ENCODE measurements at places on chromosomes 7 and 10.

GRCh38 chr10:77080361-77081027 lies 557.1 kb downstream of the KCNMA1 start:
- no peak for DNase-seq

DNA sequence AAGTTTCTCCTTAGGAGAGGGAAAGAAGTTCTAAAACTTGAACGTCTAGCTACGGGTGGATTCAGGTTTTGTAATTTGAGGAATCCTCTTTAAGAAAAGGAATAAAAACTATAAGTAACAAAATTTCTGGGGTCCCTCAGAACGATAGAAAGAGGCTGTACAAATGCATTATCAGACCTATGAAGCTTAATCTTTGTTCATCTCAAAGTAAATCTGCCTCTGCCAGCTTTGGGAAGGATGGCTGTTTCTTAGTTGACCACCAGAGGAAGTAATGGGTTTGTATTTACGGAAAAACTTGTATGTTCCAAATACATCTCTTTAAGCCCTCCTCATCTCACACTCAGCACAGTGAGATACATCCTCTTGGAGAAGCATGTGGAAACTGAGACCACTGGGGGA lies 864 bp downstream of the PSTK start:
- peak; percentile 4 for DNase-seq

DNA sequence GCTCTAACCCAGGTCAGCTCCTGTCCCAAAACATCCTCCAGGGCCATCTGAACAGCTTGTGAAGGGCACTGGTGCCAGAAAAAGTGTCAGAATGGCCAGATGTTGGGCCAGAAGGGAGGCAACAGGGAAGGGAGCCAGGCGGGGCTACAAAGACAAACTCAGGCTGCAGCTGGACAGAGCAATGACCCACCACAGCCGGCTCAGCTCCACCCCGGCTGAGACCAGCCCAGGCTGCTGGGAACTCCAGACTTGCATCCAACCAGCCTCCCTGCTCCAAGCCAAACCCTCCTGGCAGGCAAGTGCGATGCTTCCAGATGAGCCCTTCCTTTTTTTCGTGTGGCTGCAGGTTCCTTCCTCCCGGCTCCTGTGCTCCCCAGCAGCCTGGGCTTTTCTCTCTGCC lies 466.9 kb downstream of the PTPRN2 start:
- no peak for DNase-seq

DNA sequence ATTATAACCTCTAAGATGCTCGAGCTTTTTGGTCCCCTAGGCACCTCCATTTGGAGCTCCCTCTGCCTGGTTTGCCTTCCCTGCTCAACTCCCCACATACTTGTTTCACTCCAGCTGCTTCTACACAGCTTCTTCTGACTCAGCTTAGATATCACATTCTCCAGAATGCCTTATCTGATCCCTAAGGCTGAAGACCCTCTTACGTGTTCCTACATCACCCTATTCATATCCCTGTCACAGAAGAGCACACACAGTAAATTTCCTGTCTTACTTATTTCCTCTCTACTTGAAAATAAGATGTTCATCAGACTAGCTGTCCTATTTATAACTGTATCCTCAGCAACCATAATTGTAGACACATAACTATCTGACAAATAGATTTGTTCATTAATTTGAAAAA lies 61.3 kb upstream of the RNF148 start:
- DNase-seq, result no peak

- no peak for DNase-seq
Observed at GRCh38 chr10:78630944-78631838, 437.6 kb upstream of the ZMIZ1 start.

GRCh38 chr7:138921277-138921676 lies 59.9 kb downstream of the KIAA1549 start:
- no peak for DNase-seq

GRCh38 chr10:128898133-128898915 lies 568.7 kb upstream of the MGMT start:
- no peak for DNase-seq

DNA sequence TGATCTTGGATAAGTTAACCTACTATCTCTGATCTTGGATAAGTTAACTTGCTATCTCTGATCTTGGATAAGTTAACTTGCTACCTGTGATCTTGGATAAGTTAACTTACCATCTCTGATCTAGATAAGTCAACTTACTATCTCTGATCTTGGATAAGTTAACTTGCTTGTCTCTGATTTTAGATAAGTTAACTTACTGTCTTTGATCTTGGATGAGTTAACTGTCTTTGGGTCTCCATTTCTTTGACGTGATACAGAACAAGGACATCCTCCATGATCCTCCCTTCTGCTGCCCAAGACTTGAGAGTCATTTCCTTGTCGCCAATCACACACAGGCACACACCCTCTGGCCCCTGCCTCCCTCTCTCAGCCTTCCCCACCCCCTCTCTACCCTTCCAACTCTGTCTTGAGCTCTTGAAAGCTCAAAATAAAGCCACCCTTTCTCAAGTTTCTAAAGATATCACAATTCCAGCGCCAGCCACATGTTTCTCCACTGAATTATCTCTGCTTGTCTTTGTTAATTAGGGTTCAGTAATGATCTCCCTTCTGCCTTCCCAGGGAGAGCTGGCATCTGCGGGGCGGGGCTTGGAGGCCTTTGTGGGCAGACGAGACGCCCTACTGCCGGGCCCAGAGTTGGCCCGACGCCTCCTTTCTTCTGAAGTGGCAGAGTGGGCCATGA lies 85.1 kb upstream of the GTF2I start:
- no peak for DNase-seq

- DNase-seq, result no peak
Observed at GRCh38 chr7:139111811-139112301, 2.3 kb upstream of the ZC3HAV1 start.

GRCh38 chr7:159272739-159273138 lies 128.1 kb upstream of the VIPR2 start:
- DNase-seq, result no peak

DNA sequence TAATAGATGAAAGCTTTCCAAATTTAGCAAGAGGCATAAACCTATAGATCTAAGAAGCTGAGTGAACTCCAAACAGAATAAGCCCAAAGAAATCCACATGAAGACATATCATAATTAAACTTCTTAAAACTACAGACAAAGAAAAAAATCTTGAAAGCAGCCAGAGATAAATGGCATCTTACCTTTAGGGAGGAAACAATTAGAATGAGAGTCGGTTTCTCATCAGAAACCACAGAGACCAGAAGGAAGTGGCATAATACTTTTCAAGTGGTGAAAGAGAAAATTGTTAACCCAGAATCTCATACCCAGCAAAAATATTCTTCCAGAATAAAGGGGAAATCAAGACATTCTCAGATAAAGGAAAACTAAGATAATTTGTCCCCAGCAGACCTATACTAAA lies 98.9 kb upstream of the NANOS1 start:
- no peak for DNase-seq

DNA sequence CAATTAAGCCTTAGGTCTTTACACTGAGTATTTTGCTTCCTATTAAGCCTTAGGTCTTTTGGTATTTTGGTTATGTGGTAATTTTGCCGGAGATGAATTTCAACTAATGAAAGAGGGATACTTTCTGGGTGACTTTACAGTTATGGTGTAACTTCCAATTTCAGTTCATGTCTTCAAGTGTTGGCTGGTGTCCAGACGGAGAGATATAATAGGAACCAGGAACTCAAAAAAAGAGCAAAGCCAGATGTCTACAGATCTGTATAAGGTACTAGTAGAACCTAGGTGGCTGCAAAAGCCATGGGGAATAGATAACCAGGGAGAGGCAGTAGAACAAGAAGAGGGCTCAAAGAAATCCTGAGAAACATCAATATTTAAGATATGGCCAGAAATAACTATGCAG lies 12.3 kb downstream of the ERCC6 start:
- DNase-seq, result peak; percentile 55

DNA sequence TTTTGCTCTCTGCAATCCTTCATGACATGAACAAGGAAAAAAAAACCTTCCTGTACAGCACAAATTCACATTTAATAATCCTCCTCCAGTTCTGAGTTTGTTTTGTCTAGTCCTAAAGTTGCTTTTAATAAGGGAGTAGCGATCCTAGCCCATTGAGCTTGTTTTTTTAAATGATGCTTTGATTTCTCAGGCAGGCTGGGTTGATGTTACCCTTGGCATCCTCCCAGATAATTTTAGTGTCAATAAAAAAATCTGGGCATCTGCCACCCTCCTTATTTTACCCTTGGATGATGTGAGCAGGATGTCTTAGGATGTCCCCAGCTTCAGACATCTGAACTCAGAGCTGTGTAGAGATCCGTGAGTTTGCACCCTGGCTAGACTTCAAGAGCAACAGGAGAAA lies 33.9 kb upstream of the PROSER2 start:
- DNase-seq, result no peak

- DNase-seq, result no peak
Observed at GRCh38 chr10:124837687-124838086, 36.1 kb downstream of the ABRAXAS2 start.

DNA sequence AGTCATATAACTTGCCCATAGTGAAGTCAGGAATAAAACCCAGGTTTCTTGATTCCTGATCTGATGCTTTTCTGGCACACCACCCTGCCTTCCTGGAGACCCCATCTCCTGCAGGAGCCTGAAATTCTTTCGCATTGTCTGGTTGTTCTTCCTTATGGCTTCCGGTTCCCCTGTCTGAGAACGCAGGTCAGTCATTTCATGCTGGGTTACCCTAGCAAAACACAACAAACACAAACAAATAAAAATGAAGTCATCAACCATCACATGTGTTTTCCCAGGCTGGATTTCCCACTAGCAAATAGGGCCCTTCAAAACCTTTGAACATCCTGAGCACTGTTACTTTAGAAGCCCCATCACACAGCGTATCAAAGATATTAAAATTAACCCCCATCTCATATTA lies 569.6 kb downstream of the LRMDA start:
- DNase-seq, result no peak

DNA sequence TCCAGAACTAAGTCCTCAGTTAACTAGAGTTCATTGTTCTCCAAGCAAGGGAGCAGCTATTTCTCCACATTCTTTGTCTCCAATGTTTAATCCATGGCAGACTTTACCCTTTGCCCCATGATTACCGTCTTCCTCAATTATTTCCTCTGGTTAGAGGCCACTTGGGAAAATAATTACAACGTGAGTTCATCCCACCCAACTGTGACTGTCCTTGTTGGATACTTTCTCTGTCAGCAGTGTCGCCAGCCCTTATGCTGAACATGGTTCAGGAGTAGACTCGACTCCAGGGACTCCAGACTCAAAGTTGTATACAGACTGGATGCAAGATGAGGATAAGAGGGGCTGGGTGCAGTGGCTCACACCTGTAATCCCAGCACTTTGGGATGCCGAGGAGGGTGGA lies 17.1 kb upstream of the SEPHS1 start:
- DNase-seq, result no peak

DNA sequence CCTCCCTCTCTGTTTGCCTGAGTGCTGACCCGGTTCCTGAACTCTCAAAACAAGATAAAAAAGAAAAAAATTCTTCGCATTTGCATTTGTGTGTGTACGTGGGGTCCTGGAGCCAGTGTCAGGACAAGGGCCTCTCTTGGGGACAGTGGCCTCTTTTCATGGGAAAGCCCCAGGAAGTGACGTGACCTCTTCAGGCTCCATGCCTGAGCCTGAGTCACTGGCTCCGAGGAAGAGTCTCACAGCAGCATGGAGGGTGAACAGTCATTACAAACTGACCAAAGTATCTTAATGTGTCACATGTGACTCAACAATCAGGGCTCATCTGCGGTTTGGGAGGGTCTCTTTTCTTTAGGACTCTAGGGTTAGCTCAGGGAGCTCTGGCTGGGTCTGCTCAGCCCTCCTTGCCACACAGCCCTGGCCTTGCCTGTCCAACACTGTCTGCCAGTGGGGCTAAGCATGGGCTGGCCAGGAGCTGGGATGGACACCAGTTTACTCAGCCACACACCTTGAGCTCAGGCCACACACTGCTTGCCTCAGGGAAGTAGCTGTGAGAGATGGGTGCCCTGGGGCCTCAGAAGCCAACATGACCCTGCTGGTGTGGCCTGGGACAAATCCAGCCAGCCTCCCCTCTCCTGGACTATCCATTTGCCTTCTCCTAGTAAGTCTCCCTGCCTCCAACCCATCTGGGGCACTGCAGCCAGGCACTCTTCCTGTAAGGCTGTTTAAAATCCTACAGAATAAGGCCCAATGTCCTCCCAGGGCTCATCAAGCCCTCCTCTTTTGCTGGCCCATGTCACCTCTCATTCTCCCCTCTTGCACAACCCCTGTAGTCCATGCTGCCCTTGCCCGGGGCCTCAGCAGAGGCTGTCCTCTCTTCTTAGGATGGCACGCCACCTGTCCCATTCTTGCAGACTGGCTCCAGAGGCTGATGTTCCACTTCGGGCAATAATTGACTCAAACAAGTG lies 10.5 kb downstream of the TMEM273 start:
- DNase-seq, result no peak

DNA sequence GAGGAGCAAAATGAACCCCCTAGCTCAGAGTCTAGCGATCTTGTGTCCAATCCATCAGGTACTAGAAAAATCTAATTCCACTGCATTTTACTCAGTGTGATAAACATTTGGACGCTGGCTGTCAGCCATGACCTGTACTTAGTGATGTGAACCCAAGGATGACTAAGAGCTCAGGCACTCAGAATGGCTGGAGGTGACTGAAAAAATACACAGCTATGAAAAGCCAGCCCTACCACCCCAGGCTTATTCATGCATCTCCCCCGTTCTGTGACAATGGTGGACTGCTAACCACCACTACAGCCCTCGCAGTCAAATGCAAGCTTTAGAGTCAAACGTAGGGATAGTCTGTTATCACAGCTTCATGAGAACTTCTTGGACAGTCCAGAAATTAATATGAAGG lies 14.9 kb downstream of the AFAP1L2 start:
- DNase-seq, result no peak

- peak; percentile 13 for DNase-seq
Observed at GRCh38 chr7:102012941-102013461, 195.6 kb downstream of the CUX1 start.

GRCh38 chr7:107996072-107996882 lies 6.7 kb downstream of the LAMB1 start:
- DNase-seq, result no peak

GRCh38 chr7:56026538-56026937 lies 24.7 kb downstream of the PSPH start:
- no peak for DNase-seq

DNA sequence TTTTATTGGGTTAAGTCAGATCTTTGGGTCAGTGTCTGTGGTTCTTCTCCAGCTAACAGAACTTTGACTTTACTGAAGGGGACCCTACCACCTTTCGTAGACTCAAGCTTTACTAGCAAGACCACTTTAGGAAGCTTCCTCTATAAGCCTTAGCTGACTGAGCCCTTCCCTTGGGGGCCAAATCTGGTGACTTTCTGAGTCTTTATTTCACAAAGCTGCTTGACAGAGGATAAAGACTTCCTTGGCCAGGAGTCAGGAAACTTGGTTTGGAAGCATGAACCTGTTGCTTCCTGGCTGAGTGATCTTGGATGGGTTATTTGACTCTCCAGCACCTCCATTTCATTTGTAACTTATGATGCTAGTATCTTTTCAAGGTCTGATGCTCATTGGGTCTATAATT lies 466.7 kb downstream of the TYW1 start:
- DNase-seq, result no peak

- DNase-seq, result no peak
Observed at GRCh38 chr10:81600185-81600584, 274.8 kb upstream of the NRG3 start.

DNA sequence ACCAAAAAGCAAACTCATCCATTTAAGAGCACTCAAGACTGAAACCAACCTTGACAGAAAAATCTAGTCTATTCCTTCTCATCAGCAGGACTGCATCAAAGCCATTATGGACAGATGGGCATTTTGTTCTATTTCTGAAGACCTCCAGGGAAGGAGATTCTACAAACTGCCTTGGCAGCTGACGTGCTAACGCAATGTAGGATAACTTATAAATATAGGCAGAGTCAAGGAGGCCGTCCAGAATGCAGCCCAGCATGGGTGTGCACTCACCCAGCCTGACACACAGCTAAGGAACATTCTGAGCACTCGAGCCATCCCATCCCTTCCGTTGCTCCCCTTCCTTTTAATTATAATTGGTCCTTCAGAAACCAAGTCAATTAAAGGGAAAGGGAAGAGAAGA lies 25.3 kb upstream of the NEBL start:
- no peak for DNase-seq
